Activated T-cell treated with anti-CD3 and anti-CD28 coated beads, Interleukin-2, amount 50 U/mL, for 1 hour (primary cell): ENCODE measurements at places on chromosomes 11 and 22.

- DNase-seq: no peak
These were observed 113.8 kb downstream of the NECTIN1 start for GRCh38 chr11:119615003-119615881.

- no peak for DNase-seq
These were observed 125.3 kb downstream of the MPPED1 start for GRCh38 chr22:43537019-43537585.

- no peak for DNase-seq
These were observed at the start of gene APOC3 for GRCh38 chr11:116829525-116830183. APOC3 (plus strand) TSS chr11:116829907; CDS start chr11:116830583, 676 bp downstream.

DNA sequence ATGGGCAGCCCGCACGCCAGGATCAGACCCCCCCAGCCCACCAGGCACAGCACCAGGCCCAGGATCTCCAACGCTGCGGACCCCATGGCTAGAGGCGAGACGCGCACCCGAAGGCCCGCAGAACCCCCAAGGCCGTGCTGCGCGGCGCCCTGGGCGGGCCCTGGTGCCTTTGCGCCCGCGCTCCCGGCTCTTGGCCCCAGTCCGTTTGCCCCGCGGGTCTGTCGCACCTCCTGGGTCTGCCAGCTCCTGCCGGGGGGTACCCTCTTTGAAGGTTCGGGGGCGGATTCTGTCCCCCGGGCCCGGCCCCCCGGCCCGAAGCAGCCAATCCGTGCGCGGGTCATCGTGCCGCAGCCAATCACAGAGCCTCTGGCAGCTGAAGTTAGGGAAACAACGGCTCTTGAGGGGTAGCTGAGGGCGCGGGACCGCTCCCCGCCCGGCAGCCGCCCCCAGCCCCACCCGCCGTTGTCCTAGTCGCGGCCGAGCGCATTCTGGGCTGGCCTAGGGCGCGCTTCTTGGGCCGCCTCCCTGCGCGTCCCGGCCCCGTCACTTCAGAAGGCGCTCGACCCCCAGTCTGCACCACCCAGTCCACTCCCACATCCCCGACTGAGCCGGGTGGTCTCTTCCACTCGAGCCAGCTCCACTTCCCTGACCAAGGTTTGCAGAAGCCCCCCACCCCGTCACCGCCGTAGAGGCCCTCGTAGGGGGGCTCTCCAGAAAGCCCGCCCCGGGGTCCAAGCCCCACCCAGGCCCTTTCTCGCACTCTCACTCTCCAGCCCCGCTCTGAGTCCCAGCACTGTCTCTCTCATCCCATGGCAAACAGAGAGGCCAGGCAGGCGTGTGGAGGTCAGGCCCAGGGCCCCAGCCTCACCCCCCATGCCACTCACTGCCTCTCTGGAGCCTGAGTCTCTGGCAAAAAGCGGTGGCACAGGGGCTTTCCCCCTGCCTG lies at the start of gene CLDN5:
CLDN5 (minus strand) TSS at position 241 of the 946 bp plus-strand sequence; CDS start at position 86, 155 bp downstream.
- no peak for DNase-seq

DNA sequence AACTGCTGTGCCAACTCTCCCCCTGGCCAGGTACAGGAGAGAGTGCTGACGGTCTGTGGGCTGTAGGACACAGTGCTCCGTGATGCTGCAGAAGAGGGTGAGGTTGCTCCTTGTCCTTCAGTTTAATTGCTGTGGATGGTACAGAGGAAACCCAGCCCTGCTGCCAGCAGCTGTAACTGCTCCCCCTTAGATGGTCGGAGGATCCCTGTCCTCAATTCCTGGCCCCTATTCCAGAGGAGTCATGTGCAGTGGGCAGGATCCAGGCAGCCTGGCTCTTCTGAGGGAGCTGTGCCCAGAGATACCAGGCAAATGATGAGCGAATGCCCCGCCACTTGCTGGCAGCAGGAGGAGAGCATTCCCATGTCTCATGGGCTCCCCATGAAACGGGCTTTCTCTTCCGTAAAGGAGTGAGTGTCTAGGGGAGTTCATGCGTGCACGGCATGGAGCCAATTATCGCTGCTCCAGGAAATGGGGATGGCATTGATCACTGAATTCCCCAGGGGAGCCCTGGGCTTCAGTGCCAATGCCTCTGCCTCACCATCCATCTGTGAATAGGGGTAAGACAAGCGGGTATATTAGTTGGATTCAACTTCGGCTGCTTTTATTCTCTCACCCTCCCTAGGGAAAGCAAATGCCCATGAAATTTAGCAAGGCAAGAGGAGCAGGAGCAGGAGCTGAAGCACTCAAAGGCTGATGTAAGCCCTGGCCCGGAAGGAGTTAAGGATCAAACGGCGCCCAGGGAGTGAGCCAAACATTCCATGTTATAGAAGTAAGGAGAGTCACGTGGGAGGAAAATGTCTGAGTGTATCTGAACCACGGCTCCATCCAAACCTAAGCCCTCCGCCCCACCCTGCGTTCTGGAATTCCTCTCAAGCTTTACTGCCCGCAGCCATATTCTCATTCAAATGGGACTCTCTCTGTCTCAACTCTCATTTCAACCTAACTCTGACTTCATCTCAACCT lies 51.0 kb upstream of the CSNK2A3 start:
- no peak for DNase-seq

DNA sequence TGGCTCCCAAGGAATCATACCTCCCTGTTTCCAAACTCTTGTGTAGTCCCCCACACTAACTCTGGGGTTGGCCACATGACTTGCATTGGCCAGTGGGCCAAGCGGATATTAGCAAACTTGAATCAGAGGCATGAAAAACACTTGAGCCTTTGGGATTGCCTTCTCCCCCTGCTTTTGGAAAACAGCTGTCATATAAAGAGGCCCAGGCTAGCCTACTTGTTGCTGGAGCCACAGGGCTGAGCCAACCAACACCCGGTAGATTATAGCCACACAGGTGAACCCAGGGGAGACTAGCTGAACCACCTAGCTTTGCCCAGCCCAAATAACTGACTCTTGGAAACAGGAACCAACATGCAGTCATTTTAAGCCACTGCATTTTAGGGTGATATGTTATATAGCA lies 354.8 kb downstream of the TENM4 start:
- no peak for DNase-seq
